Myocyte (in vitro differentiated cells): ENCODE measurements at places on chromosomes 7 and 10. TPM values are rescaled to one million over a fixed set of nuclear protein-coding genes. Genes with fewer than 3 reads are reported as not detected.

Gene H2BK1
- not detected in 2 replicates for total RNA-seq

GRCh38 chr7:51949726-51950644 is 633.4 kb upstream of the COBL start:
- no peak for DNase-seq

DNA sequence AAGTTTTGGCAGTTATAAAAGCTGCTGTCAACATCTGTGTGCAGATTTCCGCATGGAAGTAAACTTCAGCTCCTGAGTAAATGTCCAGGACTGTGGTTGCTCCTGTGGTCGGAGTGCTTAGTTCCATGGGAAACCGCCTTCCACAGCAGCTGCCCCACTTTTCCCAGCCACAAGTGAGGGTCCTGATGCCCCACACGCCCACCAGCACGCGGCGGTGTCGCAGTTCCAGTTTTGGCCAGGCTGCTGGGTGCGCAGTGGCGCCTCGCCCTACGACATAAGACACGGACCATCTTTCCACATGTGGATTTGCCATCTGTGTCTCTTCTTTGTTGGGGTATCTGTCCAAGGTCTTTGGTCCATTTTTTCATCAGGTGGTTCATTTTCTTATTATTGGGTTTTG is 167.1 kb downstream of the DIP2C start:
- peak; percentile 26 for DNase-seq

Gene SUN3
- 0.32 TPM in 1 of 2 replicates, not detected in the other for total RNA-seq

GRCh38 chr7:1950452-1951158 is 280.5 kb downstream of the ELFN1 start:
- no peak for DNase-seq

- DNase-seq = no peak
Measured at GRCh38 chr10:128530946-128531345, 404.7 kb upstream of the MKI67 start.

- DNase-seq = no peak
Measured at GRCh38 chr7:151299940-151300645, 41.5 kb upstream of the NUB1 start.

DNA sequence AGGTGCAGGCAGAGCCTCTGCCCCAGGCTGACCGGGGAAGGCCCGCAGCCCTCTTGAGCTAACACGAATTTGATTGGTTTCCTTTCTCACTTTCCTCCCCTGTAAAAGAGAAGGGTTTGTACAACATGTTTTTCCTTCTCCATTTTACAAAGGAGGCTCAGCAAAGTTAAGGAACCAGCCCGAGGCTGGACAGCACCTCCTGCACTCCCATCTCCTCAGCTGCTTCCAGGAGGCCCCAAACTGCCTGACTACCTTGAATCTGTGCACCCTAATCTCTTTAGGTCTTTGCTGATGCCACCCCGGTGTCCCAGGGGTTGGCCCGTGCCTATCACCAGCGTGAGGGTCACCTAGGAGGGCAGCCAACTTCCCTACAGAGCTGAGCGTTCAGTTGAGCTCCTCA is 4.2 kb downstream of the ALKBH4 start:
- DNase-seq = no peak

GRCh38 chr10:46232666-46233065 is 54.1 kb upstream of the ANTXRL start:
- DNase-seq = no peak

- DNase-seq = no peak
Measured at GRCh38 chr7:122584676-122585251, 114.2 kb downstream of the RNF133 start.

Gene GPAM
- 10.5 and 11.9 TPM in 2 replicates for total RNA-seq

Gene ADAM12
- 14.4 and 15.5 TPM in 2 replicates for total RNA-seq

GRCh38 chr10:90347239-90347638 is 510.6 kb downstream of the HTR7 start:
- no peak for DNase-seq

- DNase-seq = no peak
Measured at GRCh38 chr10:12973149-12973718, 28.3 kb downstream of the CCDC3 start.

DNA sequence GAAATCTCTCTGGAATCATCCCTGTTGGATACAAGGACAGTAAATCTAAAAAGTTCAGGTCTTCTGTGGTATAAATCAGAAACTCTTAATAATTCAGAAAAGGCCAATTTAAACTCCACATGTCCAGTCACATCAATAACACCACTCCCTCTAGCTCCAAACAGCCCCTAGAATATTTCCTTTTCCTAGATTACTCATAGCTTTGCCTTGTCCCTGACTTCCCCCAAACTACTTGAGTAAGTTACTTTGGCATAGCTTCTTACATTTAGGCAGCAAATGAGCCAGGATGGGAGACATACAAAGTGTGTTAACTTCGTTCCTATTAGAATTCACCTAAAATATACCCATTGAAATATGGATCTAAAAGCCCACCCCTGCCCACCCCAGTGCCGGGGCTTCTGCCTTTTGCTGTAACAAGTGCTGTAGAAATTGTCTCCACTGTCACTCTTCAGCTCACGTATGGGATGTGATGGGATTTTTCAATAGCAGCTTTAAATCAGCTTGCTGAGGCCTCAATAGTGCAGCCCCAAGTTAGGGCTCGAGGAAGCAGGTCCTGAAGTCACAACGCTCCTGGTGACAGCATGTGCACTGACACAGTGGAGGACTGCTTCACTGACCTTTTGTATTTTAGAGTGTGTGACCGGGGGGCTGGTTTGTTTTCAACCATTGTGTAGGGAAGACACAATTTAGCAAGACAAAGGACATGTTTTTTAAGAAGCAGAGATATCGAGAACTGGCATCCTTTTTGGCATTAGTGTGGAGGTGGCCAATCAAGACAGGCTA is 218.2 kb upstream of the KMT2E start:
- DNase-seq = no peak

Gene GRM3
- total RNA-seq = 0.05 TPM in 1 of 2 replicates, not detected in the other

DNA sequence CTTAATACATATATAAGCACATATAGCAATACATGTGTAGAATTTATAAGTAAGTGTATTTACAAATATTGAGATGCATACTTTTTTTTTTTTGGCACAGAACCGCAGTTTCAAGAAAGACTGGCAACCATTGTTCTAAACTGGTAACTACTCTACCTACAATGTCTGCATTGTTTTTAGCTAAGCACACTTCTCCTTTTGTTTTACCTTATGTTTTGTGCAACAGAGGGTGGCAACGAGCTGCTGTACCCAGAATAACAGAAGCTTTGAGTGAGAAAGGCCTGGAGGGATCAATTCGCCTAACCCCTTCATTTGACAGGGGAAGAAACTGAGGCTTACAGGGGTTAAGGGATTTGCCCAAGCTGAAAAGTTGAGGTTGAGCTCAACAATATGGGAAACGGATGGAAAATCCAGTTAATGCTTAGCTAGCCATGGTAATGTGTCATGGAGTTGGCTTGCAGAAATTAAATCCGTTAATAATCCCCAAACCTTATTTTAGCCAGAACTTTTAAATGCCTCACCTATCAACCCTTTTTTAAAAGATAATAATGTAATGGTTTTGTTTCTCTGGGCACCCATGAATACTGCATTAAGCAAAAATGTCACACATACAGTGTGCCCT is 25.5 kb downstream of the FZD1 start:
- DNase-seq = no peak

Gene FKBP6
- total RNA-seq = 0.11 TPM in 1 of 2 replicates, not detected in the other

Gene CADPS2
- total RNA-seq = 0.80 and 0.88 TPM in 2 replicates

DNA sequence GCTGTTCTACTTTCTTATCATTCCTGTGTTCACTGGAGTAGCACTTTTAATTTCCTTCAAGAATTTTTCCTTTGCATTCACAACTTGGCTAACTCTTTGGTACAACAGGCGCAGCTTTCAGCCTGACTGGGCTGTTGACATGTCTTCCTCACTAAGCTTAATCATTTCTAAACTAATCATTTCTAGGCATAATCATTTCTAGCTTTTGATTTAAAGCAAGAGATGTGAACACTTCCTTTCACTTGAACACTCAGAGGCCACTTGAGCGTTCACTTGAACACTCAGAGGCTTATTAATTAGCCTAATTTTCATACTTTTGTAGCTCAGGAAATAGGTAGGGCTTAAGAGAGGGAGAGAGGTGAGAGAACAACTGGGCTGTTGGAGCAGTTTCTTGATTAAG is 15.9 kb downstream of the C10orf90 start:
- no peak for DNase-seq

DNA sequence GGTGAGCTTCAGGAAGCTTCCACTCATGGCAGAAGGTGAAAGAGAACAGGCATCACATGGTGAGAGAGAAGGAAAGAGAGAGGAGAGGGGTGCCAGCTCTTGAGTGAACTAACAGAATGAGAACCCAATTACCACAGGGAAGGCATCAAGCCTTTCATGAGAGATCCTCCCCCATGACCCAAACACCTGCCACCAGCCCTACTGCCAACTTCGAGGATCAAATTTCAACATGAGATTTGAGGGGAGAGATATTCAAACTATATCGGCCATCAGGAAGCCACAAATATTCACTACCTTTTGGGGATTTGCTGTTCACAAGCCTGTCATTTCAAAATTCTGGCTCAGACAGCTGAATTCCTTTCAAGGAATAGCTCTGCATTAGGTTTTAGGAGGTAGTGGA is 39.9 kb upstream of the SMNDC1 start:
- peak; percentile 90 for DNase-seq

GRCh38 chr7:131606346-131607290 is 50.2 kb upstream of the PODXL start:
- DNase-seq = no peak

Gene ACTA2
- 1,010 and 1,436 TPM in 2 replicates for total RNA-seq

DNA sequence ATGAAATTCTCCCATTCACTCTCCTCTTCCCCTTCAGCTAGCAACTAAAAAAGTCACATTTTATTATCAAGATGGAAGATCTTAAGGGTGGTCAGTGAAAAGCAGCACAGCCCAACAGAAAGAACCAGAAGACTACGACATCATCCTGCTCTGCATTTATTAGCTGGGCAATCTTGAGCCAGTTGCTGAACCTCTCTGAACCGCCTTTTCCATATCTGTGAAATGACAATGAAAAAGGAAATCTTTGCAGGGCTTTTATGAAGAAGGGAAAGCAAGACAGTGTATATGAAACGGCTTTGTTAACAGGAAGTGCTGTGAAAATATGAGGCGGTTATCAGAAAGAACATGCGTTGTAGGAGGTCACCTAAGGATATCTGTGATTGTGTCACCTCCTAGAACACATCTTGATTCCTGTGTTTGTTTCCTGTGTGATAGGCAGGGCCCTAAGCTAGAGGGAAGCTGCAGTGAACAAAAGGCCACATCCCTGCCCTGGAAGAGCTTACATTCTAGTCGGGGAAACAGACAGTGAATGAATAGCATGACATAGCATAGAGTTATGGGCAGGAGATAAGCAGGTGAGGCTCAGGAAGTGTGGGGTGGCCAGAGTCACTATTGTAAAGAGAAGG is 36.0 kb upstream of the KCNMA1 start:
- DNase-seq = no peak

DNA sequence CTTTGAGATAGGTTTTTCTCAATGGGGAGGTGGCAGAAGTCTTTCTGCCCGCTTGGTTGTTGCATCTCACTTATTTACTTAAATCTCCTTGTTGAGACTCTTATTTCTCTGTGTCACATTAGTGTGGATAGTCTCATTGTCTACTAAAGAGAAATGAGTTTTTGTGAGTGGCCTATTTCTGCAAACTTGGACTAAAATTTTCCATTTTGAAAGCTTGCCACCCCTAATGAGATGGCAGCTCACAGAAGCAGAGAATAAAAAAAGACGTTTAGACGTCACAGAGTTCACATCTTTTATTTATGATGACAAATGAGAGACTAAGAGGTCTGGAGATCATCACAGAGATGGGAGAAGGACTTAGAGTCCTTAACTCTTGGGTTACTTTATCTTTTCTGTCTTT is 262.7 kb upstream of the PHYHIPL start:
- no peak for DNase-seq

DNA sequence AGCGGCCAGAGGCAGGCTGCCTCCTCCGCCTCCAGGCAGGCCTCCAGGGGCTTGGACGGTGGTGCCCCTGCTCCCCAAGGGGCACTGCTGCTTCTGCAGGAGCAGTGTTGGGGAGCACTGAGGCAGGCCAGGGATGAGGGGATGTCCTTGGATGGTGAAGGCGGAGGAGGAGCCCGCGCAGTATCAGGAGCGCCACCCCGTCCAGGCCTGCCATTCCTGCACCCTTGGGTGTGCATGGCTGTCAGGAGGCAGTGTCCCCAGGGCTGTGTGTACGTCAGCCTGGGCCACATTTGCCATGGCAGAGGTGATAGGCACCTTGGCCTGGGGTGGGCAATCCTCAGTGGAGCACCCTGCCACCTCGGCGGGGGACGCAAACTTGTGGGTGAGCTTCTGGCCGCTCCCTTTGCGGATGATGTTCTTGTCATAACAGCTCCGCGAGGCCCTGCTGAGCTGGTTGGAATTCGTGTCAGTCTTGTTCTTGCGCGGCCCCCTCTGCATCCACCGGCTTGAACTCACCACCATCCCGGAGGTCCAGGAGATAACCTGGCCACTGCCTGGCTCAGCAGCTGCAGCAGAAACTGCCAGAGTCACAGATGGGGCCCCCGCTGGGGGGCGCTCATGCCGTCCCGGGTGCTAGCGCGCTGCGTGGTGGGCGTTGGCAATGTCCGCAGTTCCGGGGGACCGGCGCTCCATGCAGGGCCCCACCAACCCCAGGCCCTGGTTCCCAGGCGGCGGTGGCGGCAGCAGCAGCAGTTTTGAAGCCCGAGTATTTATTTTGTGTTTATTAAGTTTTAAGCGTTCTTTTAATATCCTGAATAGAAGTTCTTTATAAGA is 182.3 kb upstream of the ADCY1 start:
- DNase-seq = no peak
